Effector CD4-positive, alpha-beta T cell (primary cell): ENCODE measurements at places on chromosomes 6 and 20.

- DNase-seq, result no peak
These were observed 149.6 kb downstream of the CDH26 start for GRCh38 chr20:60107621-60108390.

- no peak for DNase-seq
These were observed 39.6 kb upstream of the MPC1 start for GRCh38 chr6:166422201-166422940.

- DNase-seq, result no peak
These were observed 7.0 kb upstream of the RWDD1 start for GRCh38 chr6:116564311-116564710.

GRCh38 chr20:56004007-56004406 is 1.3 kb downstream of the CBLN4 start:
- no peak for DNase-seq

- no peak for DNase-seq
These were observed 50.7 kb downstream of the CLIC5 start for GRCh38 chr6:45965007-45965406.

GRCh38 chr20:40565001-40565681 is 123.9 kb downstream of the MAFB start:
- no peak for DNase-seq

GRCh38 chr20:61699495-61700374 is 365.9 kb downstream of the TAF4 start:
- no peak for DNase-seq

DNA sequence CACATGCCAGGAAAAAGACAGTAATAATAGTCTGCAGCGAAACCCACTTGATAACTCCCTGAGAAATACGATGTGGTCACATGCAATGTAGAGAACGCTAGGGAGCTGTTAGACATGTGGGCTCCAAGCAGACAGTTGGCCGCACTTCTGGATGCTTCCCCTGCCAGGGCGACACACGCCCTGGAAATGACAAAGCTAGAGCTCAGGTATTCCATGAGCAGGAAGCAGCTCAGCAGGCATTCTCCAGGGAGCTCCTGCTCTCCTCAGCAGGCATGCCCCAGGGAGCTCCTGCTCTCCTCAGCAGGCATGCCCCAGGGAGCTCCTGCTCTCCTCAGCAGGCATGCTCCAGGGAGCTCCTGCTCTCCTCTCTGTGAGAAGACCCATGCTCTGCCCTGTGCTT is 52.4 kb upstream of the NXT1 start:
- DNase-seq, result no peak

DNA sequence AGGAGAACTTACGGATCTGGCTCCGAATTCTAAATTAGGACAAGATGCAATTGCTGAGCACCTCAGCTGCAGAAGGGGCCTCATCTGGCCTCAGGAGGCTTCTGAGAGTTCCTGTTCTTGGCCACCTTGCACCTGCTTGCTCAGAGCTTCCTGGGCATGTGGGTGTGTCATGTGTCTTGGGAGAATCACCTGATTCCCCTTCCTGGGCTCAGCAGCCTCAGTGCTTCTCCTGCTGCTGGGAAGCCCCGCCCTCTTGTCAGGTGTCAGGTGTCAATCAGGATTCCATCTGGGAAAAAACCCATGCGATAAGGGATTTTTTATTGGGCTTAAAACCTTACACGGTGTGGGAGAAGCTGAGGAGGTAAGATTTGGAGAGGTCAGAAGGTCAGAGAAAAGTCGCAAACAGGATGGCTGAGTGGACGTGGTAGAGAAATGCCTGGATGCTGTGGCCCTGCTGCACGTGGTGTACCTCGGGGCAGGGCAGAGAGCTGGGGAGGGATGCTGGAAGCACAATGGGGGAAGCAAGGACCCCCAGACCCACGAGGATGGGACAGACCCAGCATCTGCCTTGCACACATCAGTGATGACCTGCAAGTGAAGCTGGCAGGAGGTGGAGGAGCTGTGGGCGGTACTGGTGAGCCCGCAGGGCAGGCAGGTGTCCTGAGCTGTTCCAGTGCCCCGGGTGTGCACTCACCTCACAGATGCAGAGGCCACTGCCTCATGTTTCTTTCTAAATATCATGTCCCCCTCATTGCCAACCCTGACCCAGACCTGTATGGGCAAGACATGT is 170.8 kb downstream of the CDH4 start:
- no peak for DNase-seq

DNA sequence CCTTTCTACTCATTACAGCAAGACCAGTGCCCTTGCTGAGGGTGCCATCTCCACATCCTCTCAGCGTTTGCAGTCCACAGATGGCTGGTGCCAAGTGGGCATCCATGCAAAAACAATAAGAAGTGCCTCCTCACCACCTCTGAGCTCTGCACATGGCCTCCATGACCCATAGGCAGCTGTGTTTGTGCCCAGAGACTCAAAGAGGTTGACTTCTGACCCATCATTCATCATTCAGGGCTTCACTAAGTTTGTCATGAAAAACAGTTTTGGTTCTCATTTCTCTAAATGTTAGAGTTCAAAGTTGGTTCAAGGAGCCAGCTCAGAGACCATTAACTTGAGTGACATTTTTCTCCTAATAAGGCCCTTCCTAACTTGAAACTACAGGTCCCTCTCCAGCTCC is 512.6 kb upstream of the MAP3K7 start:
- DNase-seq, result no peak

DNA sequence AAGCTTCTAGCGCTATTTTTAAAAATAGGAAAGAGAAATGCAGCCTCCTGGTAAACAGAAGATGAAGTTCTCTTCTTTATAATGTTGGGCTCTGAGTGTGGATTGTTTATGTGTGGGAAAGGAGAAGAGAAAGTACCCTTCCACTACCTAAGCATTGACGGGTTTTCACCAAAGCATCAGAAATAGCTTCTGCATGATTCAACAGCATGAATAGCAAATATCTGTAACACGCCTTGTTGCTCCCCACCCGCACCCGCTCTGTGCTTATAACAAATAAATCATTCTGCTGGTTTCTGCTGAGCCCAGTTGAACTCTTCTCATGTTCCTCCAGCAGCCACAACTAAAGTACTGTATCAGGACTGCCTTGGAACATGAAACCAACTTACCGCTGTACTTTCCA is 20.7 kb downstream of the TXLNB start:
- DNase-seq, result no peak

GRCh38 chr6:90093558-90094073 is 199.3 kb downstream of the GJA10 start:
- DNase-seq, result no peak

DNA sequence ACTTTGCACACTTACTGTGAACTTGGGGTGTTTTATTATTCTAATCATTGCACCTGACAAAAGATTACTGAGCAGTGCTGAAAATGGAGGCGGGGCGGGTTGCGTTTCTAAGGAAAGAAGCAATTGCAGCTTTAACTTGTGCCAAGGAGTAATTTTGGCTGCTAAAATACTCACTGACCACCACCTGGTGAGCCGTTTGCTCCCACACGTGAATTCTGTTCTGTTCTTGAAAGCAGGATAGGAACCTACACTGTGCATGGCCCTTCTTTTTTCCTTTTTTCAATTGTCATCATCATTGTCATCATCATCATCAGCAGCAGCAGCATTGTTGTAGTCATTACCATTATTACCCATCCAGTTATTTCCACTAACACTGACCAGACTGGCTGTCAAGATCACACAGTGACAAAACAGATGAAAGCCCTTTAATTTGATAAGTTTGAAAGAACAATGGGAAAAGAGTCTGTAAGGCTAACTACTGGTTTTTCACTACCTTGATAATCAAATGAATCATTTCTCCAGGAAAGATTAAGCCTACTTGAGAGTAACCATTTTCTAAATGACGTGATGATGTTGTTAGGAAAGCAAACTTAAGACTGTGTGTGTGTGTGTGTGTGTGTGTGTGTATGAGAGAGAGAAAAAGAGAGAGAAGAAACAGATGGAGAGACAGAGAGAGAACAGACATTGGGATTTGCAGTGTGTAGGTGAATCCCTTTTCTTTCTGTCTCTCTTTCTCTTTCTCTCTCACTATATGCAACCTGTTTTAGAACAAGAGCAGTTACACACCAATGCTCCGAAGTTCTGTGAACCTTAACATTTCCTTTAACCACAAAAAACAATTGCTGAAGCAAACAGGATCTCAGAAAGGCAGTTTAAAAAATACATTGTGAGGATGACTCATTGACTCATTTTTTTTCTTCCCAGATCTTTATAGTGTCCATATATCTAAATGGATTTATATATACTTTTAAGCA is 3.8 kb downstream of the RIPOR2 start:
- DNase-seq, result no peak

DNA sequence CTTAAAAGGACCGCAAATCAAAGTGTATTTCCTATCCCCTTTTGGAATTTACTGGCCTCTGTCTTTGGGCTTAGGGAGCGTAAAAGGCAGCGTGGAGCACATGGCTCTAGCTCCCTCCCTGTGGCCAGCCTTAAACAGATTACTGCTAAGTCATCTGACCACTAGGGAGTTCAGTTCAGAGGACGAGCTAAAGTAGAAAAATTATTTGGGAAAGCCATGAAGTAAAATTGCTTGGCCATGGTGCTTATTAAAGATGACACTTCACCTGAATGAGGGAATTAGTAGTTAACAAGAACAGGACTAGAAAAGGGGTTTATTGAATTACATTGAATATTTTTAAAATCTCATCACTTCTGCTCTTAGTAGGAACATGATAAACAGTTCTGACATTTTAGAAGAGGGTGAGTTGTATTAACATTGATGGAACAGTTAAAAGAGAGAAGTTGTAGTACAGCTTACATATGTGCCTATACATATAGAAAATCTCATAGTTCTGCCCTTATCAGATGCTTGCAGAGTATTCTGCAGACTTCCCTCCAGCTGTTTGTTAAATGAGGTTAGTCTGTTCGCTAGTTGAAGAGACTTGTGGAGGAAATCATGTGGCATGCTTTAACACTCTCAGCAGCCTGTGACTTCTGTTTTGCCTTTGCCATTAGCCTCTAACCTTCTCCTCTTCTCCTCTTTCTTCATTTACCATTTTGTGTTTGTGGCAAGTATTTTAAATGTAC is 31.2 kb upstream of the MAPK13 start:
- no peak for DNase-seq
